Stimulated activated CD8-positive, alpha-beta memory T cell treated with anti-CD3 and anti-CD28 coated beads, Interleukin-7, amount 100 ng/mL, for 24 hours (primary cell): ENCODE measurements at places on chromosomes 7 and 10.

DNA sequence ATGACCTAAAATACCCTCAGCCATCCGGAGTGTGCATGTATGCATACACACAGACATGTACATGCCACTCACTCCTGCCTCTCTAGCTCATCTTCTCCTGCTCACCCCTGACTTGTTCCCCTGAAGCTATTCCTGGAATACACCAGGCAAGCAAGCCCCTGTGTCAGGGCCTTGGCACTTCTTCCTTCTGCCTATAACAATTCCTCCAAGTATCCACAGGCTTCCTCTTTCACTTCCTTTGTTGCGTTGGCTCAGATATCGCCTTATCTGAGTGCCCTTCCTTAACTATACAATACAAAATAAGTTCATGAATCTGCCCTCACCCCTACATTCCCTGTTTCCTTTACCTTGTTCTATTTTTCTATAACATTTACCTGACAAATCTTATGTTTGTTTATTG, 88.8 kb downstream of the NOD1 start:
- no peak for DNase-seq

- no peak for DNase-seq
Observed at GRCh38 chr7:30074422-30075030, 46.3 kb downstream of the PLEKHA8 start.

- DNase-seq, result no peak
Observed at GRCh38 chr10:4385231-4385870, 440.7 kb upstream of the AKR1E2 start.

GRCh38 chr7:88368686-88369085, 62.0 kb upstream of the STEAP4 start:
- no peak for DNase-seq

DNA sequence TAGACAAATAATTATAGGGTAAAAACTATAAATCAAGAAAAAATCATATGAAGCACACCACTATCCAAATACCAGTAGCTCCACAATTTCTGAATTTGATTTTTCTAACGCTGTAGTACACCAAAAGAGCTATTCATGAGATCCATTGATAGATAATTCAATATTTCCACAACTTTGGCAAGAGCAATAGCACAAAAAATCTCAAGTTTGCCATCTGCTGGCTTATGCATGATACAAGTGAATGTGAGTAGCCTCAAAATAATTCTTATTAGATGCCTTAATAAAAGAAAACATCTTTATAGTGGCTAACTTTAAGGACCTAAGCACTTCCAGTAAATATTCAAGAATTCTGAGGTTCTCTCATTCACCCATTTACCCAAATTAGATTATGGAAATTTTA, 2.2 kb upstream of the TMEM196 start:
- no peak for DNase-seq

DNA sequence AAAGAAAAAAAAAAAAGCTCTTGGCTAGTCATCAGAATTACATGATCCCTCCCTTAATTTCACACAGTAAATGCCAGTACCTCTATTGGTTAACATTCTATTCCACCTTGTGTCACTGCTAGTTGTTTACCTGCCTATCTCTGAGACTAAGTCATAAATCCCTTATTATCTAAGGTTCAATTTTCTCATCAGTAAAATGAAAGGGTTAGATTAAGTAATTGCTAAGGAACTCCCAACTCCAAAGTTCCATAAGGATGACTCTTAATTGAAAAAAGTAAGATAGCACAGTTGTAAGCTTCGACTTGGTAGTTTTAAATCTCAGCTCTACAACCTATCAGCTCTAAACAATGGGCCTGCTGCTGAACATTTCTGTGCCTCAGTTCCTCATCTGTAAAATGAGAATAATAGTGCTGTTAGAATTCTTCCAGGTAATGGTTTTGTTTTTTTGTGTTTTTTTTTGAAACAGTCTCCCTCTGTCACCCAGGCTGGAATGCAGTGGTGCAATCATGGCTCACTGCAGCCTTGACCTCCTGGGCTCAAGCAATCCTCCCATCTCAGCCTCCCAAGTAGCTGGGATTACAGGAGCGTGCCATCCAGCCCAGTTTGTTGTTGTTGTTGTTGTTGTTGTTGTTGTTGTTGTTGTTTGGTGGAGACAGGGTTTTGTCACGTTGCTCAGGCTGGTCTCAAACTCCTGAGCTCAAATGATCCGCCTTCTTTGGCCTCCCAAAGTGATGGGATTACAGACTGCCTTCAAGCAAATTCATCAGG, 35.6 kb downstream of the SRPK2 start:
- no peak for DNase-seq

DNA sequence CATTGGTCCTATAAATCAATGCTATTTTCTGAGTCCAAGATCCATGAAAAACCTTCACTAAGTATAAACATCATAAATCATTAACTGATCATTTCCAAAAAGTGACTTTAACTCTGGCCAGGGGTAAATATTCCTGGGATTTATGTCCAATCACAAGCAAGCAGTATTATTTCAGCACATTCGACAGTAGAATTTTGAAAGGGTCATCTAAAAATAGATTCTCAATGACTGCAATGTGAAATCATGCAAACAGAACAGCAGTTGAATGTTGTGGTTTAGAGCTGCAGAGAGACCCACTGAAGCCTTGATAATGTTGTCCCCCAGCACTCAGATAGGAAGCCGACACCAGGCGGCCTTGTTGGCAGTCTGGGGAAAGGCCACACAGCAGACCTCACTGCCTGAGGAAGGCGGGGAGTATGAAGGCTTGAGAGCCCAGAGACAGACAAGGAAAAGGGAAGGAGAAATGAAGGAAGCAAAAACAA, 38.1 kb downstream of the FAM107B start:
- DNase-seq, result no peak

GRCh38 chr7:15457990-15458955, 103.5 kb downstream of the AGMO start:
- no peak for DNase-seq

GRCh38 chr7:39952803-39953202, 2.7 kb downstream of the CDK13 start:
- no peak for DNase-seq

- no peak for DNase-seq
Observed at GRCh38 chr7:97018126-97018601, 6.5 kb downstream of the DLX5 start.

- no peak for DNase-seq
Observed at GRCh38 chr7:149067869-149068268, 22.6 kb downstream of the ZNF786 start.

DNA sequence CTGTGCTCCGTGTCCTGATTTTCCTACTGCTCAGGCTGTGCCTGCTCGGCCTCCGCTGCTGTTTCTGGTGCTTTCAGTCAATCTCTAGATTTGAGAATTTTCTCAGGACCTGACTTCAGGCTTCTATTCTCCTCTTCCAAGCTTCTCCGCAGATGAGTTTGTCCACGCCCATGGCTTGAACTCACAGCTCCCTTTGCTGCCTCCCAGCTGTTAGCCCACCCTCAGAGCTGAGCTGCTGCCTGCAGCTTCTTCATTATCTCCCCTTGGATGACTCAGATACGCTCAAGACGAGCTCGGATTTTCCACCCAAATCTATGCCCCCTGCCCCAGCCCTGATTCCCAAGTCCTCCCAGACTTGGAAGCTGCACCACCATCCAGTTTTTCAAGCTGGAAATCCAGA, 104.7 kb downstream of the FGFR2 start:
- no peak for DNase-seq

- no peak for DNase-seq
Observed at GRCh38 chr10:132593389-132593788, 55.8 kb downstream of the INPP5A start.

GRCh38 chr7:2894118-2894940, 50.2 kb upstream of the GNA12 start:
- no peak for DNase-seq

GRCh38 chr7:92835261-92835850, 1.0 kb downstream of the CDK6 start:
- no peak for DNase-seq

DNA sequence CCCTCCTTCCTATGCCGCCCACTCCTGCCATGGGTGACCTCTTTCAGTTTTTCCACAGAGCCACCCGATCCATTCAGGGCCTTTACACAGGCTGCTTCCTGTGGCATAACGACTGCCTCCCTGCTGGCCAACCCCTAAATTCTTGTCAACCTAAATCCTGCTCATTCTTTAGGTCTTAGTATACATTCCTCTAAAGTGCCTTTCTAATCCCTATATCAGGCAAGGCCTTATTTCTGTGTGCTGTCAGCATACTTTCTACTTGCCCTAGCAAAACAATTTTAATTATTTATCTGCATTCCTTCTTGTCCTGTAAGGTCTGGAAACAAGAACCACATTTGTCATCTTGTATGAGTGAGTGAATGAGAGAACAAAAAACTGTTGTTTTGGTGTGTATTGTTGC, 132.4 kb downstream of the DNAH11 start:
- no peak for DNase-seq

DNA sequence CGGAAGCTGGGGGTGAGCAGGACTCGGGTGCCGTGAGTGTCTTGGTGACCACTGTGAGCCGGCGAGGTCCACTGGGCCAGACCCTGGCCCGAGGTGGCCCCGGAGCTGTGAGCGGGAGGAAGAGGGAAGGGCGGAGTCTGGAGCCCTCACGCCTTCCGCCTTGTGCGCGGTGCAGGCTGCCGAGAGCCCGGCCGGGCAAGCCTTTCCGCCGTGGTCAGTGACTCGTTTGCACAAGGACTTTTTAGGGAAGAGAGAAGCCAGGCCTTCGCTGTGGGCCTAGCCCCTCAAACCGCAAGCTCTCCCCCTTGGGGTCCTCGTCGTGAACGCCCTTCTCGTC, 40.9 kb upstream of the ZNF32 start:
- DNase-seq, result no peak

- no peak for DNase-seq
Observed at GRCh38 chr7:44400033-44400511, 74.7 kb upstream of the CAMK2B start.

- no peak for DNase-seq
Observed at GRCh38 chr7:125090596-125090995, 161.0 kb upstream of the POT1 start.

GRCh38 chr10:114096864-114097263, 53.2 kb downstream of the ADRB1 start:
- DNase-seq, result no peak

DNA sequence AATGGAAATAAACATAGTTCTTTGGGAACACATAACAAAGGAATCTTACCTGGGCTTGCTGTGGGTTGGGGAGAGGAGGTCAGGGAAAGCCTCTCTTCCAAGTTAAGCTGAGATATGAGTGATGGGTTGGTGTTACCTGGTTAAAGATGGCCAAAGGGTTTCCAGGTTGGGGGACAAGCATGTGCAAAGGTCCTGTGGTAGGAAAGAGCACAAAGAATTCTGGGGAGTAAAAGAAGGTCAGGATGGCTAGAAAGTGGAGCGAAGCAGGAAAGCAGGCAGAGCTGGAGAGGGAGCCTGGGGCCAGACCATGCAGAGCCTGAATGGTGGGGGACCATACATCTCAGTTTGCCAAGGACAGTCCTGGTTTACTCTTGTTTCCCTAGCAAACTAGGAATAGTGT, 133.2 kb downstream of the CFAP58 start:
- no peak for DNase-seq

DNA sequence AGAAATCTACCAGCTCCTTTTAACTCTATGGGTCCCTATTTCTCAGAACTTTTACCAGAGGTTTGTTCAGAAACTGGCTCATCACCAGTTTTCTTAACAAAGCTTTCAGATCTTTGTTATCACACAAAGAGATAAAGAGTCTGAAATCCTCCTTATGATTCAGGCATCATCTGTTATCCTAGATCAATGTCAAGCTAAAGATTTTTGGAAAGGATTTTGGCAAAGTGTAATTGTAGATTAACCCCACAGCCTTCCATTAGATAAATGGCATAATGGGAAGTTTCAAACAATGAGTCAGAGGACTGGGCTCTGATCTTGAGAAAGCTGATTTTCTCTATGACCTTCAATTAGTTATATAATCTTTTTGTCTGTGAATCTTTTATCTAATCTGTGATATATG, 192.2 kb downstream of the NXPH1 start:
- no peak for DNase-seq

- no peak for DNase-seq
Observed at GRCh38 chr10:74922921-74923320, 96.5 kb downstream of the KAT6B start.

DNA sequence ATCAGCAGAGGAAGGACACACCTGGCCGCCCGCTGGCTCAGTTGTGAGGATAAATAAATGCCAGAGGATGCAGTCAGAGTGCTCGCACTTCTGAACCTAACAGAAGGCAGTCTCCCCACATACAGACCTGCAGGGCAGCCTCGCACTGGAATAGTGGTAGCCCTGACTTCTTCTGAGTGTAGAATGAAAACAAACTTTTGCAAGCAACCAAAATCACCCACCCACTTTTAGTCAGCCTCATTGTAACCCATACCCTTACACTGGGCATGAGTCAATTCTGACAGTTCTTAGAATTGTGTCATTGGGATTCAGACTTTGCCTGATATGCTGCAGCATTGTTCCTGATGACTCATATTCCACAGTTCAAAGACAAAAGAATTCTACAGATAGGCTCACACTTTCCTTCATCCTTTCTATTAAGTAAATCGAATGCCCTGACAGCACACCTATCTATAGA, 167.0 kb upstream of the CDK1 start:
- no peak for DNase-seq
